Vein endothelial cell (primary cell): ENCODE measurements at places on chromosomes 7 and 10. TPM values are rescaled to one million over a fixed set of nuclear protein-coding genes. Genes with fewer than 3 reads are reported as not detected.

FLNC gene
- total RNA-seq = 182 and 242 TPM in 2 replicates

GHRHR gene
- total RNA-seq = not detected in 2 replicates

MTPN gene
- 153 and 171 TPM in 2 replicates for total RNA-seq

AP3M1 gene
- total RNA-seq = 54.5 and 63.1 TPM in 2 replicates

HOXA7 gene
- total RNA-seq = 5.1 and 5.6 TPM in 2 replicates

KLF6 gene
- total RNA-seq = 105 and 131 TPM in 2 replicates

STEAP4 gene
- total RNA-seq = not detected in 2 replicates

OR2A5 gene
- total RNA-seq = not detected in 2 replicates

NPFFR1 gene
- not detected in 2 replicates for total RNA-seq

CEP55 gene
- total RNA-seq = 18.9 and 39.1 TPM in 2 replicates

GDF2 gene
- total RNA-seq = not detected in 2 replicates

MNX1 gene
- not detected in 2 replicates for total RNA-seq

DNTT gene
- total RNA-seq = not detected in 2 replicates

TNS3 gene
- total RNA-seq = 16.0 and 19.6 TPM in 2 replicates

STEAP1B gene
- total RNA-seq = 37.2 and 44.8 TPM in 2 replicates

CNTNAP2 gene
- total RNA-seq = not detected in 2 replicates

ARMC3 gene
- total RNA-seq = not detected in 2 replicates
